ENCODE measurements at places on chromosomes 11 and 22.

GRCh38 chr11:36622431-36623136 is 24.5 kb upstream of the RAG2 start:
- DNase-seq: no peak

- DNase-seq: no peak
Measured at GRCh38 chr22:44795701-44796630, 43.6 kb downstream of the ARHGAP8 start.

- DNase-seq: no peak
Measured at GRCh38 chr11:10499874-10500601, 40.9 kb downstream of the RNF141 start.

GRCh38 chr11:107598225-107599139 is 7.5 kb downstream of the ELMOD1 start:
- no peak for DNase-seq

DNA sequence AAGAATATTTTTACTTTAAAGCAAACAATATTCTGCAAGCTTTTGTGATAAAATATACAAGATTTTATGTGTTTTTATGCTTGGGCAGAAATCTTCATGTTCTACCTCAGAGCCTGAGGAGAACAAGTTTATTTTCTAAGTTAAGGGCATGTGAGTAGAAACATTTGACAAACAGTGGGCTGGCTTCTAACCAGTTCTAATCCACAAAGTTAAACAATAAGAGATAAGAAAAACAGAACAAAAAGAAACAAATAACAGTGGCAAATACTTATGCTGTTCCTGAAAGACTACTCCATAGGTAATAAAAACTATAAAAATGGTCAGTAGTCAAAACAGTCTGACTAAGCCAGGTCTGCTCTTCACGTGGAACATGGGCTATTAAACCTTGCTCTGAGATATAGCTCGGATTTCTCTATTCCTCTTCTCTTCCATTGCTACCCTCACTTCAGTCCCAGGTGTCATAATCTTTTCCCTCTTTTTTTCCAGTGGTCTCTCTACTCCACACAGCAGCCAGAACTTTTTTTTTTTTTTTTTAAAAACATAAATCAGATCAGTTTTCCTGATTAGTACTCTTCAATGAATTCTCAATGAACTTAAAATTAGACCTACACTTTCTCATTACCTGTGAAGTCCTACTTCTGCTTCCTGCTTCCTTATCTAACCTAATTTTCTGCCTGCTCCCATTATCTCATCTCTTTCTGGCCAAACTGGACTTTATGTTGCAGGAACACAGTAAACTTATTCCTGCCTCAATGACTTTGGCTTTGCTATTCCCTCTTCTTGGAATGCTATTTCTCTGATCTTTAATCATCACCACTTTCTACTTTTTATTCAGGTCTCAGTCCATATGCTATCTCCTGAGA is 671.1 kb upstream of the CCDC90B start:
- no peak for DNase-seq

DNA sequence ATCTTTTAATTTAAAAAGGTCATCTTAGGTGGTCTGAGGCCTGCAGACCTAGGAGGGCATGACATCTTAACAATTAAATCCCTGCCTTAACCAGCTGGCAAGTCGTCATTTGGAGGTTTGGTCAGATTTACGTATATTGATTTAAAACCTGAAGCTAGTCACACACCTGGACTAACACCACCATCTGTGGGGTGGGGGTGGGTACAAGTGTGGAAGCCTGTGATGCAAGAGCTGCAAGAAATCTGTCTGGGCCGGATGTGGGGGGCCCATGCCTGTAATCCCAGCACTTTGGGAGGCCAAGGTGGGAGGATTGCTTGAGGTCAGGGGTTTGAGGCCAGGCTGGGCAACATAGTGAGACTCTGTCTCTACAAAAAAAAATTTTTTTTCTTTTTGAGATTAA is 11.6 kb downstream of the CCDC87 start:
- DNase-seq: no peak

DNA sequence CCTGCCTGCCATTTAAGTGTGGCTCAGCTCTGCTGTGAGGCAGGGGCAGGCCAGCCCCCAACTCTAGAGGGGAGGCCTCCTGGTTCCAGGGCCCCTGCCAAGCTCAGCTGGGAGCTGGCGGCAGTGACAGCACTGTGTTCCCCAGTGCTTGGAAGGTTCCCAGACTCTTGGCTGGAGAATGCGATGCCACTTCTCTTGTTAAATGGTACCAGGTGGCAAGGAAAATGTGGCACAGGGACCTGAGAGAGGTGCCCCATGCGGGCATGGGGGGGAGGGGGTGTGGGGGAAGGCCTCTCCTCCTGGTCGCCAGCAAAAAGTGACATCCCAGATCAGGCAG is 8.4 kb upstream of the TNFRSF13C start:
- no peak for DNase-seq

GRCh38 chr11:35148163-35148837 is 9.3 kb downstream of the CD44 start:
- DNase-seq: no peak

Data from aorta (tissue), 5 donors.